Fibroblast of lung (primary cell): ENCODE measurements at places on chromosomes 5 and 9. TPM values are rescaled to one million over a fixed set of nuclear protein-coding genes. Genes with fewer than 3 reads are reported as not detected.

Gene CDH12
- polyA plus RNA-seq, result 0.02 TPM in 1 of 2 replicates, not detected in the other

Gene HTR4
- polyA plus RNA-seq, result not detected in 2 replicates

Gene RNF180
- 0.62 and 2.3 TPM in 2 replicates for polyA plus RNA-seq

Gene CAVIN4
- 0.50 and 1.2 TPM in 2 replicates for polyA plus RNA-seq

Gene MZB1
- not detected in 2 replicates for polyA plus RNA-seq

Gene ECM2
- 2.3 and 17.2 TPM in 2 replicates for polyA plus RNA-seq

Gene PCDHAC2
- 0.03 and 0.48 TPM in 2 replicates for polyA plus RNA-seq

Gene RFK
- polyA plus RNA-seq, result 27.5 and 28.9 TPM in 2 replicates

Gene ANKRD33B
- polyA plus RNA-seq, result 5.0 and 7.7 TPM in 2 replicates

Gene AQP3
- polyA plus RNA-seq, result 3.2 and 4.4 TPM in 2 replicates

DNA sequence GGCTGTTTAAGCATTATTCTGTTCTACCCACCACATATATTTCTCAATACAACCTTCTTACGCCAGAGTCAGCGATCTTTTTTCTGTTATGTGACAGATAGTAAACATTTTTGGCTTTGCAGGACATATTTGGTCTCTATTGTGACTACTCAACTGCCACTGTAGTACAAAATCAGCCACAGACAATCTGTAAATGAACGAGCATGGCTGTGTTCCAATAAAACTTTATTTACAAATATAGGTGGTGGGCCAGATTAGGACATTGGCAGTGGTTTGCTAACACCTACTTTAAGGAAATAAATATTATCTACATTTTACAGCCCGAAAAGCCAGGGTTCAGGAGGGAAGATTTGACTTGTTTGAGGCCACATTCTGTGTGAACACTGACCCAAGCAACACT, 40.2 kb upstream of the FBXW11 start:
- DNase-seq, result no peak

- DNase-seq, result no peak
These were observed 69.8 kb upstream of the BASP1 start for GRCh38 chr5:17147617-17148016.

DNA sequence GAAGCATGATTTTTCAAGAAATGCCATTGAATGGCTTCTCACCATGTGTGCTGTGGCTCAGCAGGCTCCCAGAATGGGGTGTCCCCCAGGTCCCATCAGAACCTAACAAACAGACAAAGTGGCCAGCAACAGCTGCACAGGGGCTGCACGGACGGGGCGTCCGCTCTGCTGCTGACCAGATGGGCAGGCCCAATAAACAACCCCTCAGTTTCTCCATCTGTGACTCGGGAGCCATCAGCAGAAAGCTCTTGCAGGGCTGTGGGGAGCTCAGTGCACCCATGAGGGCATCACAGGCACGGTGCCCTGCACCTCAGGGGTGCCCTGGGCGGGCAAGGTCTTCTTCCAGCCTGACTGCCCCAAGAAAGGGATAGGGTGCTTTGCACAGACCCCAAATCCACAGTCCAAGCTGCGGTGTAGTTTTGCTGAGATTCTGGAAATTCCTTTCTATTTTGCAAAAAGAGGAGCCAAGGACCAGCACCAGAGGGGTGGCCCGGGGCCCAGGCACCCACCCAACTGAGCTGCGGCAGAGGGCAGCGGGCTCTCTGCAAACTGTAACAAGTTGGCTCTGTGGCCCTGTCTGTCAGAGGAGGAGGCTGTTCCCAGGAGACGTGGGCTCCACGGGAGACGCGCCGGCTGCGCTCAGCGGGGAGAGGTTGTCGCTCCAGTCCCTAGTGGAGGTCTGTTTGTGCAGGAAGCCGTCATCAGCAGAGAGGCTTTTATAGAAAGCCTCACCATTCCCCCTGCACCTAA, 138.7 kb upstream of the PPP1R26 start:
- no peak for DNase-seq

DNA sequence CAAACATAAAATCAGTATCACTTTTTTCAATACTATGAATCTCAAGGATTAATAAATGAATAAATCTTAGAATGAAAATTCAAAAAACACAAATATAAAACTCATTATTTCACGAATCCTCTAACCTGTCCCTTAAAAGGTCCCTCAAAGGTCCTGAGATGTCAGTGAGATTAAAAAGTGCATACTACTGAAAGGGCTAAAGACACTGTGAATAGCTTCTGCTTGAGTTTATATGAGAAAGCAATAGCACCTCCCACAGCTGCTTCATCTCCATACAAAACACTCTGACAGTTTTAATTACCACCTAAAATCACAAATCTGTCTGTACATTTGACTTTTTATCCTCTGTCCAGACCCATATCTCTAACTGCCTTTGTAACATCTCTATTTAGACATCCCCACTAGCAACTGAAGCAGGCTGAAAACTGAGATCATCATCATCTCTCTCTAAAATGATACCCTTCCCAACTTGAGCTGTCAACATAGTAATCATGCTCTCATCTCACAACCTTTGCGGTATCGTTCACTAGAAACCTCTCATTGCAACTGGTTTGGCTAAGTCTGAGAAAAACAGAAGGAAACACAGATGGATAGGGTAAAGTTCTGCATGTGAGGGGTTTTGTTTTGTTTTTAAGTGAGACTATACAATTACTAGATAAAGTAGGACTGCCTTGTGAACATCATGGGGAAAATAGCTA, 56.3 kb downstream of the TBCA start:
- DNase-seq, result no peak

DNA sequence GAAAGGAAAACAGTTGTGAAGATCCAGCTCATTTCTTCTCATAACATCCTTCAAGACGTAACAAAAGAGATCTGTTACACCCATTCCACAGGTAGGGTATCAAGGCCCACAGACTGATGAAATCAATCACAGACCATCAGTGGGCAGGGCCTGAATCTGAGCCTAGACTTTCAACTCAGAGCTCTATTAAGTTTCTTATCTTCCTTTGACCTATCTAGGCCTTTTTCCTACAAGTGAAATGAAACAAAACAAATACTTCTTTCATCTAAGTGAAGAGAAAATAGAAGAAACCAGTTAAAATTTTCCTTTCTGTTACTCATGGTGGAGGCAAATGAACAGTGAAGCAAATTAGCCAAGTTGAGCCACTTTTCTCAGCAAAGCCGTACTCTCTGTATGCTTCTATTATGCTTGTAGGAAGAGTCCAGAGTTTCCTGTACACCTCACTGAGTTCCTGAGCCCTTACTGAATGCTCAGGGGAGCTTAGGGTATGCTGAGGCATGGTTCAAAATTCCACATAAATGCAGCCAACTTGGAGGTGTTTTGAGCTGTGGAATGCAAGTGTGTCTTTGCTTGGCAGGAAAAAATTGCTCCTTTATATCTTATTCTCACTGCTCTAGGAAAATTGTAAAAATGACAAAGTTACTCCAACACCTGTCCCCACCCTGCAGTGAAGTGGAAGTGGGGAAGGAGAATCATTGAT, 91.9 kb downstream of the FEM1C start:
- no peak for DNase-seq

- no peak for DNase-seq
These were observed 19.6 kb upstream of the ROPN1L start for GRCh38 chr5:10421896-10422691.

DNA sequence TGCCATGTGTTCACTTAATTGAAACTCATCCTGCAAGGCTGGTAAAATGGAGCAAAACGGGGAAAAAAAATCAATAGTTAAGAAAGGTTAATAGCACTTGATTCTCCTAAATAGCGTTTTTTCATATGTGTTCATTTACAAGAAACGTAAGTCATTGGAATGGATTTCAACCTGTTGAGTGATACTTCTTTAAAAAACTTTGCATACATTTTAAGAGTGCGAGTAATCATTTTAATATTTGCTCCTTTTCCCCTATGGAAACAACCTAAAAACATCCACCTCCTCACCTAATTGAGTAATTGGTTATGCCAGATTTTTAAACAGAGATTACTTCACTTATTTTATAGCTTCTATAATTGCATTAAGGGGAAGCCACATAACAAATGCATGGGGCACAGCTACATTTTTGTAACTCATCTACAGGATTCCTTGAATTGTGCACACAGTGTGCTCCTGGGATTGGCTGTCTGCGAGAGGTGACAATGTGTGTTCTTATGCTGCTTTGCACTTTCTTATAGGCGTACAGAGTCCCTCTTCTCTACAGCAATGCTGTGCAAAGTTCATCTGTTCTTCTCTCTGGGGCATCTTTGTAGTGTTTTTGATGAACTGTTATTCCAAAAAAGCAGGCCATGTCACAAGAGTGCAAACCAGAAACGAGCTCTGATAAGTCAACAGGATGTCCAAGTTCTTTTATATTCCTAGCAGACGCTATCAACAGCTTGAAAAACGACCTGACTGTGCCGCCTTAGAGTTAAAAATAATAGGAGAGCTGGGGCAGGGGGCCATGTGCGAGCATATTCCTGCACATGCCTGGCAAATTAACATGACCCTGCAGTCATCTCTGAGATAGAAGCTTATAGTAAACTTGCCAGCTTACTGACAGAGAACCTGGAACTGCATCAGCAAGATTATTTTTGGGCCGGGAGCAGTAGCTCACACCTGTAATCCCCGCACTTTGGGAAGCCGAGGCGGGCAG, 117.9 kb downstream of the GOLPH3 start:
- DNase-seq, result no peak

- DNase-seq, result no peak
These were observed 171.4 kb downstream of the NIPBL start for GRCh38 chr5:37047947-37048346.

GRCh38 chr9:13268469-13268868, 11.0 kb downstream of the MPDZ start:
- DNase-seq, result no peak

- DNase-seq, result no peak
These were observed 114.7 kb upstream of the IL7R start for GRCh38 chr5:35741971-35742370.

DNA sequence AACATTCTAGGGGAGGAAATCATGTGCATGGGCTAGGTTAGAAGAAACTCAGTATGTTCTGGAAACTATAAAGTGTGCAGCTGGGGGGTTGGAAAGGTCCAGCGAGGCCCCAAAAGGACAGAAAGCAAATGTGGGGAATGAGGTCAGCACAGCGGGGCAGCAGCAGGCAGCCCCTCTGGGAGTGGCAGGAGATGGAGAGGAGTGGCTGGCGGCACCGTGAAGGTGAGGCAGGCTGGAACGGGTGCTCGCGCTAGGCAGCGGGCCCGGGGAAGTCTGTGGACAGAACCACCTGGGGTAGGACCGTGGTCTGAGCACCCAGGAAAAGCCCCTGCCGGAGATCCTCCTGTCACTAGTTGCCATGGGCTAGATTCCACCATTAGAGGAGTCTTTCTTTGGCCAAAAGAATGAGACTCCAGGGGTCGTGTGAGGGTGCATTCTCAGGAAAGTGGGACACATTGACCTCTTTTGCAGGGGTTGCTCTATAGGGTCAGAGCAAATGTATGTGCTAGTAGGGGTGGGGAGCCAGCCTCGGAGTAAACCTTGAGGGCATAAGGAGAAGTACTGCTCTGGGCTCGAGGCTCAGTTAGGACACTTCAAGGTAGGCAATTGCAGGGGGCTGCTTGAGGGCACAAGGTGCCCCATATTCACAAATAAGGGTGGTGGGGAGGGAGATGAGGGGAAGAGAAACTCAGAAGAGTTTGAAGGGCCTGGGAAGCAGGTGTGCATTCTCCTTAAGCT, 61.2 kb downstream of the IL6ST start:
- no peak for DNase-seq

- no peak for DNase-seq
These were observed 154.9 kb downstream of the TENT4A start for GRCh38 chr5:6868171-6868570.

DNA sequence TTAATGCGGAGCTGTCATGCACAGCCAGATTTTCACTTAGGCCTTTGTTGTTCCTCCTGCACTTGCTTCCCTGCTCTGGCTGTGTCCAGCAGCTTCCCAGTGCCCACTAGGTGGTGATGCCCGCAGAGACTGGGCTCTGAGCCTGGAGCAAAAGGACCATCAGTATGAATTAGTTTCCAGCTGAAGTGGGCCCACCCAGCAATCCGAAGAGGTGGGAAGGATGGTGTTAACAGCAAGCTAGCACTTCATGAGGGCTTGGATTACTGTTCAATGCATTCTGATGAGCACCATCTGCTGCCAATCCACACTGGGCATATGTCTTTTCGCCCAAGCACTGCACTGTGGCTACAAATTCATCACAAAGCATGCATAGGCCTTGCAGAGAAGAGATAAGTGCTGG, 459.1 kb downstream of the SPOCK1 start:
- no peak for DNase-seq

DNA sequence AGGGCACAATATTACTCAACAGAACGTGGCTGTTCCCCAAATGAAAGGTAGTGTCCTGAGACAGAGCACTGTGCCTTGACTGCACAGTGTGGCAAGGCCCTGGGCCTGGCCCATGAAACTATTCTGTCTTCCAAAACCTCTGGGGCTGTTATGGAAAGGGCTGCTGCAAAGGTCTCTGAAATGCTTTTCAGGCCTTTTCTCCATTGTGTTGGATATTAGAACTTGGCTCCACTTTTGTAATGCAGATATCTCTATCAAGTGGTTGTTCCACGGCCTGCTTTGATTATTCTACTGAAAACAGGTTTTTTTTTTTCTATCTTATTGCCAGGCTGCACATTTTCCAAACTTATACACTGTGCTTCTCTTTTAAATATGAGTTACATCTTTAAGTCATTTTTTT, 777.5 kb upstream of the TYRP1 start:
- no peak for DNase-seq

DNA sequence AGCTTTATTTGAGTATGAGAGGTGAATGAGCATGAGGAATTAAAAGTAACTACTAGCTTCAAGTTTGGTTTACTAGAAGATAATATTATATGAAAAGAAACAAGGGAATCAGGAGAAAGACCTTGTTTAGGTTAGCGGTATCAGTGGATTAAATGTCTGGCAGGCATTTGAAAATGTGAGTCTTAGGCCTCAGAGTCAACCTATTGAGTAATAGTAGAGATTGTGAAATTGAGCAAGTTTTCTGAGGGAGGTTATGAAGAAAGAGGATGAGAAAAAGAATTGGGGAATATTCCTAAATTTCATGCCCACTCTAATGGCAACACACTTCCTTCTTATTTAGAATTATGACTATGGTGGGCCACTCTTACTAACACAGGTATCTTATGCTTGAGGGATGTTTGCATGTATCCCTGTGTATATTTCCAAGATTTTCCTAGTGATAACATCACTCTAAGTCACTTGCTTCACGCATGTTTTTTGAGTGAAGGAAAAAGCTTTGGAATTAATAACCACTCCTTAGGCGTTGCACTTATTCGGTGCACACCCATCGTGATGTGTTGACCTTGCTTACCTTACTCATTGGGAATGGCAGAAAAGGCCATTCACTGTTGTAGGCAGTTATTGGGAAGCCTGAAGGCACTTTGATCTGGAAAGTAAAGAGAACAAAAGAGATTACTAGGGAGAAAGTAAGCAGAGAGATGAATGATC, 8.2 kb upstream of the ELL2 start:
- peak; percentile 84 for DNase-seq

- no peak for DNase-seq
These were observed 18.1 kb downstream of the ZBTB5 start for GRCh38 chr9:37447111-37447510.

GRCh38 chr5:166883016-166883415, 1408.4 kb upstream of the WWC1 start:
- DNase-seq, result peak; percentile 1

- DNase-seq, result no peak
These were observed 49.3 kb downstream of the NLN start for GRCh38 chr5:65771266-65771665.

- DNase-seq, result no peak
These were observed 386.5 kb upstream of the RFX3 start for GRCh38 chr9:3912280-3912679.

- no peak for DNase-seq
These were observed 33.1 kb downstream of the LVRN start for GRCh38 chr5:115995351-115995750.

GRCh38 chr9:8958358-8958757, 1158.8 kb upstream of the DMAC1 start:
- no peak for DNase-seq

GRCh38 chr9:126490214-126490631, 123.5 kb upstream of the LMX1B start:
- DNase-seq, result no peak
